ENCODE measurements at places on chromosomes 11 and 22.

DNA sequence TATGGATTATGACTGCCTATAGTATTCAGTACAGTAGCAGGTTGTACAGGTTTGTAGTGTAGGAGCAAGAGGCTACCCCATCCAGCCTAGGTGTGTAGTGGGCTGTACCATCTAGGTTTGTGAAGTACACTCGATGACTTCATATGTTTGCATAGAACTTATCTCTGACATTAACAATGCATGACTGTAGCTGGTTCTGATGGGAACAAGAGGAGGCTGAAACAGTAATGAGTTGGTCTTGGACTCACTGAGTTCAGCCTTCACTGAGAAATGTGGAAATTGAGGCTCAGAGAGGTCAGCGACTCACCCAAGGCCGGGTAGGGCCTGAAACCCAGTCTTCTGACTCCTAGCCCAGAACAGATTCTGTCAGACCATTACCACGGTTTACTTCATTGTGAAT is 13.0 kb downstream of the MYO7A start:
- no peak for DNase-seq

GRCh38 chr22:28582806-28583205 is 96.8 kb downstream of the TTC28 start:
- no peak for DNase-seq

- DNase-seq, result no peak
These were observed 35.0 kb upstream of the OR9G4 start for GRCh38 chr11:56783448-56784041.

GRCh38 chr11:2099516-2100349 is 39.5 kb downstream of the IGF2 start:
- no peak for DNase-seq

DNA sequence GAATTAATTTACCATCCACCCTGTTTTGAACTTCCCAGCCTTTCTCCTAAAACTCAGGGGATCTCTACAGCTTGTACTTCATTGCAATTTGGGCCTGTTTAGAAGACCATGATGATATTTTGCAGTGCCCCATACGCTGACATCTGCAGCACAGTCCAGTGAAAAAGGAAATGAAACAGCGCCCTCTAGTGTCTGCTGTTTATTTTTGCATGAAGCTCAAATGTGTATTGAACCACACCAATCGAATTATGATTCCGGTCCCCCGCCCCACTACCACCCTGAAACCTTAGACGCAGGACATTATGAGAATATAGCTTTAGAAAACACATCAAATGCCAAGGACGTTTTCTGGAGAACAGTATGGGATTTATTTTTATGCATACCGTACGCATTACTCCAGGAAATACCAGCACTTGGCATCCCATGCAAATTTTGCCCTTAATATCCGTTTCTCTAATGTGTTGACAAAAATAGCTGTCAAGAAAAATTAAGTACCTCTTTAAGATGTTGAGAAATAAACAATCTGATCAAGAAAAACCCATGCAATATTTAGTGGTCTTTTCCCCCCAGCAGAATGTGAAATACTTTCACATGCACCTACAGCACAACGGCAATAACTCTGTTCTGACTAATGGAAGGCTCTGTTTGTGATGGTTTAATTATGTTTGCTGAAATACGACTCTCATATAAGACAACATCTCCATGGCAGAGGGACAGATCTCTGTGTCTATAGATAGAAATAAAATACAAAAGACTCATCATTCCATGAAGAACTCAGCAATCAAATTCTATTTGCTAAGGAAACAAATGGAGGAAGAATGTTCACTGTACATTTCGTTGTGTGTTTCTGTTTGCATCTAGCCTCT is 93.9 kb downstream of the TECTA start:
- peak; percentile 34 for DNase-seq

DNA sequence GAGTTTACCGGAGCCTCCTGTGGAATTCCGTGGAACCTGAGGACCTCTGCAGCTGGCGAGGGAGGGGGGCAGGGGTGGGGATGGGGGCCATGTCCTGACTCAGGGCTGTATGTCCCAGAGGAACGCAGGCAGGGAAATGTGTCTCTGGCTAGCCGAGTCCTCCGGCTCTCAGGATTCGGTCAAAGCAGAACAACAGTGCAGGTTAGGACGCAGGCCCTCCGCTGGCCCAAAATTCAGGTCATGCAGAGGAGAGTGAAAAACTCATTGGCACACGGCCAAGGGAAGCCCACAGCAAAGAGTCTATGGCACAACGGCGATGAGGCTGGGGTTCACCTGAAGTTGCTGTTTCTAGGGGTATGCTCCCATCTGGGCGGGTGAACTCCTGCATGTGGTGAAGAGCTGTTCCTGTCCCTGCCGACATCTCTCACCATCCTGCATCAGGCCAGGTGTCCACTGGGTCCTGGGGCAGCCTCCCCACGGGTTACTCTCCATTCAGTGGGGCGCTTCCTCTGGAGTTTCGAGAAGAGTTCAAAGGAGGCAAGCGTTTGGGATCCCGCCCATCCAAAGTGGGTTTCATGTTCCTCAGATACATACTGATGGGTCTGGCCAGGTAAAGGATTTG is 1055.3 kb downstream of the BRD1 start:
- no peak for DNase-seq

DNA sequence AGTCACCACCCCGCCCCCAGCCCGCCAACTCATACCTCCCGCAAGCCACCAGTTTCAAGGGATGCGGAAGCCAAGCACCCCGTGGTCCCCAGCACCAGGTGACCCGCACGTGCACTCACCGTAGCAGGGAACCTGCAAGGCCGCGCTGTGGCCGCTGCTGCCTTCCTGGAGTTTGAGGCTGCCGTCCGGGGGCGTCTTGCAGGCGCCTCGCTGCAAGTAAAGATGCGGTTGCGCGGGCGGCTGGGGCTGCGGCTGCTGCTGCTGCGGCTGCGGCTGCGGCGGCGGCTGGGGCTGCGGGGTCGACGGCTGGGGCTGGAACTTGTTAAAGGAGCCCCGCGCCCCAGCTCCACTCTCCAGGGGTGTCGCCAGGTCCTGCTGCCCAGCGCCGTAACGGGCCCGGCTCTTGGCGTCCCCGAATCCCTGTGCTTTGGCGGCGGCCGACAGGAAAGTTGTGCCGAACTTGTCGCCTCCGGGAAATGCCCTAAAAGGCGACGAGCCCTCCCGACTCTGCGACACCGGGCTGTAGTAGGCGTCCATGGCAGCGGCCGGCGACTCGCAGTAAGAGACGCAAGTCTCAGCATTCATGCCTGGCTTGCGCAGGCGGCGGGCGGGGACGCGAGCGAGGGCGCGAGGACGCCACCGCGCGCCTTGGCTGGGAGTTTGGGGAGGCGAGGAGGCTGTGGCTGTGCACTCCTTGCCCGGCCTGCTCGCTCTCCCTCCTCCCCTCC is at the start of gene ALX4:
Gene ALX4 (minus strand): TSS at position 662 of the 728 bp plus-strand sequence. CDS start 77 bp downstream, at position 585.
- DNase-seq, result no peak

DNA sequence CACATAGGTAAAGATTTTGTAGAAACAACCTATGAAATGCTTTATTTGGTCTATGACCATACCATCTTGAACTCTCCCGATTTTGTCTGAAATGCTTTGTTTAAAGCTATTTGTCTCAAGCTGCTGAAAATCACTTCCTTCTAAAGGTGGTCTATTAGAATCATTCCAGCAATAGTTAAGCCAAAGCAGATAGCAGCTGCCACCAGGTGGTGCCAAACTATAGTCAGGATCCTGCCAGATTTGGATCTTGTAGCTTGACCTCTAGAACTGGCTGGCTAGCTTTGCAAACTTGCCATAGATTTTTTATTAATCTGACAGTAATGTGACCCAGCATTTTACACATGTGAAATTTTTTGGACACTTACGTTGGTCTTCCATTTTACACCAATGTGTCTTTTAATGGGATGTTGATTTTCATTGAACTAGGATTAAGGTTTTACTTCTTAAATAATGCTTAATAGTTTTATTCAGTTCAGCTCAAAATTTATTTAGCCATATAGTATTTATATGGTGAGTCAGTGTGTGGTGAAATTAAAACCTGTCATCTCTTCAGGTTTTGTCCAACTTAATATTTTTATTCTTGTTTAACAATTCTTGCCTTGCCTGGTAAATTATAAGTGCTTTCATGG is 19.7 kb downstream of the CTR9 start:
- no peak for DNase-seq

DNA sequence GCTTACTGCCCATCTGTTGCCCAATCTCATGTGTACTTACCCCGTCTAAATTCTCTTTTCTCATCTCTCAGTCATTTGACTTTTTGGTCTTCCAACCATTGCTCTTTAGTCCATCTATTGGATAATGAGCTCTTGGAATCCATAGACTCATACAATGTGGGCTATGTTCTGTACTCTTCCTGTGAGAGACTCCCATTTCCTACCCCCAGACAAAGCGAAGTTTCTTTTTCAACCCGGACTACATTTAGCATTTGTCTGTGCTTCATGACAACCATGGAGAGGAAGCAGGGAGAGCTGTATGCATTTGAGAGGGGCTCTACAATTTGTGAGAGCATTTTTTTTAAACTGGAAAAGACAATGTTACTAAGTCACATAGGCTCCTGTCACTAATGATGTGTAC is 4.0 kb upstream of the ARHGAP42 start:
- DNase-seq, result no peak

DNA sequence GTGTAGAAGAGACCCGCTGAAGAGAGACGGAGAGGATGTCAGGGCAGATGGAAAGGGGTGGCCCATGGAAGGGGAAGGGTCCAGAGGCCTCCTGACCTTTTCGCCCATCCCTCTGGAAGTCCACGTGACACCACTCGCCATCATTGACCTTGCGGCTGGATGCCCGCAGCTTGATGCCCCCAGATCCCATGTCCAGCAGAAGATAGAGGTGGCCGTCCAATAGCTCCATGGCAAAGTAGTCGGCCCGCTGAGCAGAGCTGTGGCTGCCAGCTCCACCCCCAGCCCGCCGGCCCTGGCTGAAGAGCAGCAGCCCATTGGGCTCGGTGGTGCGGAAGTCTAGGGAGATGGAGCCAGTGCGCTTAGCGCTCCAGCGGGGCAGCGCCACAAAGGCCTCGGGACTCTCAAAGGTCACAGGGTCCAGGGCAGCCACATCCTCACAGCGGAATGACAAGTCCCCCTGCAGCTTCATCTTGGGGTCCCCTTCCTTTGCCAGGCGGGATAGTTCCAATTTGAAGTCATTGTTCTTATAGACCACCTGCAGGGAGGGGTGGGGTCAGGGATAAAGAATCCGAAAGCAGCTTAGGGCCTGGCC is 55.7 kb downstream of the NRXN2 start:
- DNase-seq, result no peak

GRCh38 chr22:20909543-20910303 is 7.5 kb upstream of the CRKL start:
- no peak for DNase-seq

GRCh38 chr11:45079943-45080719 is 66.3 kb upstream of the PRDM11 start:
- DNase-seq, result peak; percentile 49

DNA sequence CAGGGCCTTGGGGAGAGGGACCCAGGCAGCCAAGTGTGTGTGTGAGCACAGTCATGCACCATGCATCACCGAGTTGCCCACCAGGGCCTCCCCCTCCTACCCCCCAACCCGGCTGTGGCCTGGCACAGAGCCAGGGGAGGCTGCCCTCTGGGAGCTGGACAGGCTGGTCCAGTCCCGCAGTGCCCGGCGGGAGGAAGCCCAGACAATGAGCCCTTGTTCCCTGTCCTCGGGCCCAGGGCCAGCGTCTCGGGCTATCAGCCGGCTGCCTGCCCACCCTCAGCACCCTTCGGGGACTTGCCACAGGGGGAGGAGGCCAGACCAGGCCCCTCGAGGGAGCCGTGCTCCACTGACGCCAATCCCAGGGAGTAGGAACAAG is 4.5 kb downstream of the LRRC75B start:
- DNase-seq, result no peak

GRCh38 chr22:44907765-44908737 is 101.8 kb downstream of the PHF21B start:
- DNase-seq, result no peak

- no peak for DNase-seq
These were observed 692 bp upstream of the MOB2 start for GRCh38 chr11:1487091-1487850.

- no peak for DNase-seq
These were observed 16.1 kb upstream of the OR51M1 start for GRCh38 chr11:5367448-5368074.

GRCh38 chr11:29685361-29685760 is 331.5 kb downstream of the KCNA4 start:
- no peak for DNase-seq

DNA sequence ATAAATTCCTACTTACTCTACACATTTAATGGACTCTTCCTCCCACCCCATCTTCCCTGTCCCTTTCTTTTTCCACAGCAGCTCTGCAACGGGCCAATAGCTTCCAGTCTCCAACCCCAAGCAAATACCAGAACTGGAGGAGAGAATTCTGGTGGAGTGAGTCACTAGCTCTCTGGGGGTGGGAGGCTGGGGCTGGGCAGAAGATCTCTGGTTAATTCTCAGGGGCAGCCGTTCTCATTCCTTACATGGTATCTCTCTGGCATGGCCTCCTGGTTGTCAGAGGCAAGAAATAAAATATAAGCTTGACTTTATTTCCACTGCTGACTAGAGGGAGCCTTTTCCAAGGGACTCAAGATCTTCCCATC is 90.4 kb upstream of the PARVA start:
- no peak for DNase-seq

DNA sequence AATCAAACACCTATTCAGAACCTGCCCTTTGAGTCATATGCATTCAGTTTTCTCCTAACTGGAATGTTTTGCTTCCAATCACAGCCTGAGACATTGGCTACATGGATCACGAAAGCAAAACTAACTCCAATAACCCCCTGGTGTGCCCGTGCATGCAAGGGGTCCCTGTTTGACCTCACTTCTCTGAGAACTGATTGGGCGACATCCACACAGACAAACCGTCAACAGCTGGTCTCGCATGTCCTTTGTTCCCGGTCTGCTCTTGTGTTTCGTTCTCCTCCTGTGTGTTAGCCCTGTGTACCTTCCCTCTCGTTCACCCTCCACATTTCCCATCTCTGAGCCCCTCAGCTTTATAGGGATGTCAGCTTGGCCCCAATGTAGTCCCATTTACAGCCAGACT is 67.2 kb upstream of the TTC12 start:
- no peak for DNase-seq

GRCh38 chr22:35043252-35043933 is 22.6 kb upstream of the ISX start:
- no peak for DNase-seq

DNA sequence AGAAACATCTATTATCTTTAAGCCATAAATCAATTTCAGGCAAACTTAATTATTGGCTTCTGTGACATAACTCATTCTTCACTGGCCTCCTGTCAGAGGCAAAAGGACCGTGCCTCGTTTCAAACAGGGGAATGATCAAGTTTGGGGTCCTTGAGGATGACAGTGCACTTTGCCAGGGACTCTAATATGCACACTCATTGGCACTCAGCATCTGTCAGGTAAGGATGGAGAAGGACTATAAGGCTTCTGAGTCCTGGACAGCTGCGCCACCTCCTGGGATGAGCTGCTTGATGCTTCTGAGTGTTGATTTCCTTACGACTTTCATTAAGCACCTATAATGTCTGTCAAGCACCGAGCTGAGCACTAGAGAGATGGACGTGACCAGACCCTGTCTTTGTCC is 20.2 kb downstream of the BPIFC start:
- no peak for DNase-seq

- DNase-seq, result no peak
These were observed 48.0 kb downstream of the NARS2 start for GRCh38 chr11:78526497-78527146.
